Breast epithelium (tissue), 4 donors: ENCODE measurements at places on chromosomes 6 and 20. TPM values are rescaled to one million over a fixed set of nuclear protein-coding genes. Genes with fewer than 3 reads are reported as not detected.

AGER gene
- total RNA-seq = 1.3 TPM

GRCh38 chr6:101826269-101826668, 432.8 kb downstream of the GRIK2 start:
- DNase-seq = no peak

DNA sequence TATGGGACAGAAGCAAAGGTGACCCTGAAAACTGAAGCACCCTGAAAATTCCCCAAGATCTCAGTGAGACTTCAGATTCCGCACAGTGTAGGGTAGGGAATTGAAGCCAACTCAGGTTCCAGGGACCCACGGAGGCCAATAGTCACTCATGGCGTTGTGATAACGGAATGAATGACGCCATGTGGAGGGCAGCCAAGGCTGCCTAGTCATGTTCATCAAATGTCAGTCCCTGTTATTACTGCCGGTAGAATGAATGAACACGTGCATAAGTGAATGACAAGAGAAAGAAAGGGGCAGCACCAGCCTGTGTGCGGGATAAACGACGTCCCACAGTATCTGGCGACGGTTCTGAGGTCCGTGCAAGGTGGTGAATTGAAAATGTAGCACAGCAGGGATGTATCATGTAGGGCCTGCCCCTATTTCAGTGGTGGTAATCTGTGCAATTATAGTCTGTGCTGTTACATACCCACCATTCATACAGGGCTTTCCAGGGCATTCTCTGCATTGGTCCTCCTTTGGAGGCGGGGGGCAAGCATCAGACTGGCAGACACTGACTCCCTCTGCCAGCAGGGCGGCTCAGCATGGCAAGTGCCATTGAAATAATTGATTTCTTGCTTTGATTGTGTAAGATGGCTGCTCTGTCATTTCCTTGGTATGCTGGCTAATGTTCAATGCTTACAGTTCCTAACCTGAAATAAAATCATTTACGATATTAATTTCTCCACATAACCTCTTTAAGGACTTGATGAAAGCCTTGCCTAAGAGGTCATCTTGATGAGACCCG, 386.9 kb downstream of the CDH4 start:
- DNase-seq = no peak

DNA sequence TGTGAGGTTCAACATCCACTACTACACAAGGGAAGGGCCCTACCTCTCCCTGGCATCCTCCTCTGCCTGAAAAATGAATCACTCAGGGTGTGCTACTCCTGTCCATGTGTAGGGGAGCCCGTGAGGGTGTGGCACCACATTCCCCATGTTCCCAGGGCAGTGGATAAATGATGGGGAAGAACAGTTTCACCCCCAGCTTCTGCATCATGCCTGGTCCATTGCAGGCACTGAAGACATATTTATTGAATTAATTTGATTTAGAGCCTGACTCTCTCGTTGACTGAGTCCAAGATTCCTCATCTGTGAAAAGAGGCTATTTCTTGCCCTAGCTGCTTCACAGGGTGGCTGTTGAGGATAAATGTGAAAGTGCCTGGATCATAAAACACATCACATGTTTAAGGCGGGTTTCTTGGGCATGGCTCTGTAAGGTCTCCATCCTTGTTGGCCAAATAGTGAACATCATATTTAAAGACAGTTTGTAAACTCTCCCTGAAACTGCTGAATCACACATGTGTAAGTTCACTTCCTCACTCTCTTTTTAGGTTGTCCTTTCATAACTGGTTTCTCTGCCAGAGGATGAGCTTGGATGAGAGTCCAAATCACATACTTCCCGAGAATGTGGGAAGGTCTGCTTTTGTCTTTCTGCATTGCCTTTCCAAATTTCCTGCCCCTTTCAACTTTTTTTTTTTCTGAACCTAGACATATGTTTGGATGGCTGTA, 79.7 kb upstream of the FYN start:
- DNase-seq = no peak

GRCh38 chr6:138815797-138816528, 20.1 kb downstream of the ECT2L start:
- DNase-seq = no peak
